ENCODE measurements at places on chromosomes 3 and 15.

GRCh38 chr3:17478673-17479072 lies 263.8 kb downstream of the TBC1D5 start:
- no peak for DNase-seq

DNA sequence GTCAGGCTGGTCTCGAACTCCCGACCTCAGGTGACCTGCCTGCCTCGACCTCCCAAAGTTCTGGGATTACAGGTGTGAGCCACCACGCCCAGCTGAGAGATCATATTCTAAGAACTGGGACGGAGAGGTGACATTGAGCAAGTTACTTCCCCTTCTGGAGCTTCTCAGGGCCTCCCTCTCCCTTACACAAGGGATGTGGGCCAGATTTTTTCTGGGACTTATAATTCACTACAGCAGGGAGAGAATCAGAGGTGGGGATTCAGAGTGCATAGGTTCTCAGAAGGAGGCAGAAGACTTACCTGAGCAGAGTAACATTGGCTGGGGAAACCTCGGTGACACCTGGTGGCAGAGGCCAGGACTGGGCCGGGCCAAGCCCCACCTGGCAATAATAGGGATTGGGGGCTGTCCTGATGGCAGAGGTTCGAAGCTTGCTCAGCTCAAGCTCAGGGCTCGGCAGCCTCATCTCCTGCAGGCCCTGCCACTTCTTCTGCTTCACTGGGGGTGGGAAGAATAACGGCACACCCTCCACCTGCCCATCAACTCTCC lies 6.8 kb downstream of the LTK start:
- DNase-seq = no peak

- no peak for DNase-seq
Measured at GRCh38 chr3:175512700-175513099, 653.6 kb downstream of the NAALADL2 start.

- no peak for DNase-seq
Measured at GRCh38 chr3:145383416-145383815, 777.6 kb downstream of the PLOD2 start.

- no peak for DNase-seq
Measured at GRCh38 chr3:14678015-14678503, 3.1 kb downstream of the C3orf20 start.

- no peak for DNase-seq
Measured at GRCh38 chr3:23002836-23003732, 200.0 kb upstream of the UBE2E2 start.

GRCh38 chr3:193585530-193585929 lies 7.5 kb upstream of the OPA1 start:
- DNase-seq = no peak

GRCh38 chr3:7382293-7383010 lies 521.5 kb downstream of the GRM7 start:
- DNase-seq = no peak

DNA sequence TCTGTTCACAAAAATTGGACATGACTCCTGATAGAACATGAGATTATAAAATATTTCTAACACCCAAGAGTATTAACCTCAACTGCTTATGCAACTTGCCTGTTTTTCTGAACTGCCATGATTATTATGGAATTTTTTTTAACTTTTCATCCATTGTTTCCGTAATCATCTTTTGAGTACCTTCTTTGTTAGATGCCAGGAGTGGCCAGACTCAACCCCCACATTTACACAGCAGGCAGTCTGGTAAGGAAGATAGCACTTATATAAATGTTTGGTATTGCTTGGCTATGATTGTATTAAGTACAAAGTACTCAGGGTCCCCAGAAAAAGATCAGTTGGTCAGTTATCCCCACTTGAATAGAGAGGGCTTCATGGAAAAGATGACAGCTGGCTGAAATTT lies 74.3 kb downstream of the CRYBG3 start:
- DNase-seq = no peak

GRCh38 chr3:45064512-45065372 lies 38.6 kb downstream of the CLEC3B start:
- peak; percentile 22 for DNase-seq

GRCh38 chr3:45347315-45348000 lies 40.9 kb upstream of the LARS2 start:
- no peak for DNase-seq

- no peak for DNase-seq
Measured at GRCh38 chr3:161233557-161233956, 12.4 kb downstream of the NMD3 start.

GRCh38 chr3:58158442-58159153 lies 52.2 kb downstream of the DNASE1L3 start:
- DNase-seq = no peak

- no peak for DNase-seq
Measured at GRCh38 chr15:60395276-60396011, 2.3 kb downstream of the ANXA2 start.

DNA sequence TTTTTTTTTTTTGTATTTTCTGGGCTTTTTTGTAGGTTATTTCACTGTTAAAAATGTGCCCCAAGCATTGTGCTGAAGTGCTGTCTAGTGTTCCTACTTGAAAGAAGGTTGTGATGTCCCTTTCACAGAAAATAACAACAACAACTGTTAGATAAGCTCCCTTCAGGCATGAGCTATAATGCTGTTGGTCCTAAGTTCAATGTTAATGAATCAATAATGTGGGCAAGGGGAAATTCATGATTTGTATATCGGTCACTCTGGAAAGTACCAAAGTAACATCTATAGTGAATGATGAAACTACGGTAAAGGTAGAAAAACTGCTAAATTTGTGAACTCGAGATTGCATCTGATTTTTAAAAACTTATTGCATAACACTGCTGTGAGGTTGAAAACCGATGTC lies 539.4 kb downstream of the CADM2 start:
- DNase-seq = no peak

DNA sequence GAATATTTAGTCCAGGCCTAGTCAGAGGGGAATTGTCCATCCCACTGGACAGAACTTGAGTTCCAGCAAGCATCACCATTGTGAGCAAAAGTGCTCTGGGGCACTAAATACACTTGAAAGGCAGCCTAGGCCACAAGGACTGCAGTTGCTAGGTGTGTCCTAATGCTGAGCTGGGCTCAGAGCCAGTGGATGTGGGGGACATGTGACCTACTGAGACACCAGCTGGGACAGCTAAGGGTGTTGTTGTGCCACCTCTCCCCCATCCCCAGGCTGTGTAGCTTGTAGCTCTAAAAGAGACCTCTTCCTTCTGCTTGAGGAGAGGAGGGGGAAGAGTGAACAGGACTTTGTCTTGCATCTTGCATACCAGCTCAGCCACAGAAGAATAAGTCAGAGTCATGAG lies 120.9 kb downstream of the DTWD1 start:
- no peak for DNase-seq

DNA sequence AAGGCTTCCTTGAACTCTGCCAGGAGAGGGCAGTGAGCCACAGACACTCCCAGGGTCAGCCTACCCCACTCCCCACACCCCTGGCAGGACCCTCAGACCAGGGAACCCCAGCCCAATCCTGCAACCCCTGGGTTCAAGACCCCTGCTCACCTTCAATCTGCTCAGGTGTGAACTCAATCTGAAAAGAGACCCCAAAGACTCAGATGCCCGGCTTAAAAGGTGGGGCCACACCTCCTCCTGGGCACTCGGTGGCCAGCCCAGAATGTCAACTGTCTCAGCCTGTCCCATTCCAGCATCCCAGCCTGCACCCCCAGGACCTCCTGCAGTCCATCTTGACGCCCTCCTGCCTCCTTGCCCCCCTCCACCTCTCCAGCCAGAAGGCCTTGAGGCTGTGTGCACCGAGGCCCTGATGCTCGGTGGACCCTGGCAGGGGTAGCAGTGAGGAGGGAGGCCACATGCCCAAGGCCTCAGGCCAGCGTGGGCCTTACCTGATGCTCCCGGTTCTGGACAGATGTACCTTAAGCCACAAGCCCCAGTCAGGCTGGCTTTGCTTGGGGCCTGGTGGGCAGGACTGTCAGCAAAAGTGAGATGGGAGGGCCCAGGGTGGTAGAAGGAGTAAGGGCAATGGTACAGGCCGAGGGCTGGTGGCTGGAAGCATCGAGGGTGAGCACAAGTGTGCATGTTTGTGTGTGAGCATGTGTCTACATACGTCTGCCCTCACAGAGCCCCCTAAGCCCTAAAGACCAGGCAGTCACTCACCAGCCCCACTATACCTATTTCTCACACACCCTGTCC lies 2.2 kb downstream of the MYL3 start:
- DNase-seq = no peak

GRCh38 chr3:126545544-126545943 lies 13.2 kb downstream of the C3orf22 start:
- DNase-seq = no peak

GRCh38 chr3:194874783-194875182 lies 189.1 kb downstream of the FAM43A start:
- DNase-seq = no peak

DNA sequence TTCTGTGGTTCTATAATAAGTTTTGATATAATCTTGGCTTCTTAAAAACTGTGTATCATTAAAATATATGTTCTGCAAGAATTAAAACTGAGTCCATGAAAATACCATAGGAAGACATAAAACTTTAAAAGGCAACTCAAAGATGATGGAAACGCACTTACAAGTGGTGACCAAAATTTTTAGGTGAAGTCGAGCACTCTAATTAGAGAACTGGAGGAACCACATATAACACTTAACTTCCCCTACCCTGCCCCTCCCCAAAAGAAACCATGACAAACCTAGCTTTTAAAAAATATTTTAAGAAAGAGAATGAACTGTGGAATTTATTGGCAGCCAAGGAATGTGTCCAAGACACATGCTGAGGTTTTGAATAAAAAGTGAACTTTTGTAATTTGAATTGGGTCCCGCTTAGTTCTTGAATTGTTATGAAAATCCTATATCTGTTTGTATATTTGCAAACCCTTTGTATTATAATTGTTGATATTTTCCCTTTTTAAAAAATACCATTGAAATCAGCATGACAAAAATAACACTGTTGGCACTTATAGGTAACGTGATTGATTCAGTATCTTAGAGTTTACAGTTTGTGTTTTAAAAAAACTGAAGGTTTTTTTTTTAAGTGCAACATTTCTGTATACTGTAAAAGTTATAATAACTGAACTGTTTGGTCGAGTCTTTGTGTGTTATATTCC lies 7.7 kb downstream of the NR2F2 start:
- DNase-seq = no peak

DNA sequence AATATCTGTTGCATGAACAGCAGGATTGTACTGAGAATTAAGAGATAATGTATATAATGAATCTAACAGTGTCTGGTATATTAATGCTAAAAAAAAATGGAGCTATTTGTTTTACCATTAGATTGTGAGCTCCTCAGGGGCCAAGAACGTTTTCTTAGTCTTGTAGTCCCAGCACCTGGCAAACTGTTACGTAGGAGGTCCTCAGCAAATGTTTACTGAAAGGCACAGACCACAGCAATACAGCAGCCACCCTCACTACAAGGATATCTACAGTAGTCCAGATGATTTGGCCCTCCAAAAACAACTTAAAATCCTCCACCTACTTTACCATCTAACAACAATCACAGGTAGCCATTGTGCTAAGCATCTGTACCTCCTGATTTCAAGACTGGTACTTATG lies 59.7 kb downstream of the MSL2 start:
- no peak for DNase-seq

GRCh38 chr3:43181202-43181821 lies 75.4 kb upstream of the POMGNT2 start:
- no peak for DNase-seq

GRCh38 chr3:106338582-106339214 lies 469.9 kb upstream of the CBLB start:
- DNase-seq = no peak

DNA sequence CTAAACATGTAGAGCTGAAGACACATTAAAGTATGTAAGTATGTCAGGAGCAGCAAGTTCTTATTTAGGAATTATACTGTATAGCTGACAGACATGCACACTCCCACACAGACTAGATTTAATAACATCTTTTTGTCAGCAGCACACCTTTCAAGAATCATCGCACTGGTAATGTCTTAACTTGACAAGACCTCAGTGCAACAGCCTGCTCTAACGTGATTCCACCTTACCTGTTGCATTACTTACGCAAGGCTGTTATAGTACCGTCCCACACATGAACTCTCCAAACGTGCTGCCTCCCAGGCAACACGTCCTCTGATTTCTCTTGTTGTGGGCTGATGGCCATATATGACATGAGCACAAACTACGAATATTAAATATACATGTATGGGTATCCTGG lies 11.9 kb downstream of the CHRM5 start:
- no peak for DNase-seq

GRCh38 chr15:36370731-36371112 lies 208.7 kb upstream of the CDIN1 start:
- DNase-seq = no peak

- no peak for DNase-seq
Measured at GRCh38 chr3:168888781-168889180, 774.7 kb downstream of the MECOM start.

GRCh38 chr3:162525066-162525742 lies 1028.6 kb downstream of the OTOL1 start:
- DNase-seq = peak; percentile 91

DNA sequence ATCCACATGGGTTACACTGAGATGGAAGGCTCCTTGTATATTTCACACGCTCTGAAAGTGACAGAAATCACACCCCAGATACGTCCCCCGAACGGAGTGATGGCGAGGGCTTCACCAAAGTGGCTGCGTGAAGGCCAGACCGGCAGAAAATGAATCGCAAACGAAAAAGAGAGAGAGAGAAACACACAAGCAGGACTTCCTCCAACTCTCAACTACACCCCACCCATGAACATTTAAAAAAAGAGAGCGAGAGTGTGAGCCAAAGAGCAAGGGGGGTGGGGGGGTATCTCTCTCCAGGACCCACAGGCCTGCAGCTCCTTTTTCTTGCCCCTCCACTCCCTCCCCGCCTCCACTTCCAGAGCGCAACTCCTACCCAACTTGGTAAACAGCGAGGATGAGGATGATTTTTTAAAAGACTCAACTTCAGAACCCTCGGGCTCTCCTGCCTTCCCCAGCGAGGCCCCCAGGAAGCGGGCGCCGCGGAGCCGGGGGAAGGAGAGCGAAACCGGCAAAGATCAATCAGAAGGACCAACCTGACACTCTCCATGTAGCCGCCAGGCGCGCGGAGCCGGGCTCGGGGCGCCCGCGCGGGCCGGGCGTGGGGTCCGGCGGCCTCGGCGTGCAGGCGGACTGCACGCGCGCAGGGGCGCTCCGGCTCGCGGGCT lies 519.1 kb downstream of the FOXP1 start:
- peak; percentile 81 for DNase-seq

- no peak for DNase-seq
Measured at GRCh38 chr15:84789762-84790161, 27.4 kb upstream of the ALPK3 start.

GRCh38 chr3:41222012-41222411 lies 22.7 kb downstream of the CTNNB1 start:
- DNase-seq = no peak

DNA sequence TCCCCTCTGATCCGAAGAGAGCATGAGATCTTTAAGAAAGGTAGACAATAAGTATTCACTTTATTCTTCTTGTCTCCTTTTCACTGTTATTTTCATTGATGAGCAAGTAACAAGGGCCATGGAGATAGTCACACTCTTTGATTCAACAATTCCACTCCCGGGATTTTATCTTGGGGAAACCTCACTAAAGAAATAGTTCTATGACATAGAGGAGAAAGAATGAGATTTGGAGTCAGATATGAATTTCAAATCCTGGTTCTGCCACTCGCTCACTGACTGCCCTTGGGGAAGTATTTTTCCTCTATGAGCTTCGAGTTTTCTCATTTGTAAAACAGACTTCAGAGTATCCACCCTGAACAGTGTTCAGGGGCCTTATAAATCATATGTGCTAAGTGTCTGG lies 514.6 kb downstream of the NLGN1 start:
- DNase-seq = no peak

GRCh38 chr3:59995563-59995962 lies 945.7 kb upstream of the CFAP20DC start:
- no peak for DNase-seq
